ENCODE measurements at places on chromosomes 2 and 18. TPM values are rescaled to one million over a fixed set of nuclear protein-coding genes. Genes with fewer than 3 reads are reported as not detected.

DNA sequence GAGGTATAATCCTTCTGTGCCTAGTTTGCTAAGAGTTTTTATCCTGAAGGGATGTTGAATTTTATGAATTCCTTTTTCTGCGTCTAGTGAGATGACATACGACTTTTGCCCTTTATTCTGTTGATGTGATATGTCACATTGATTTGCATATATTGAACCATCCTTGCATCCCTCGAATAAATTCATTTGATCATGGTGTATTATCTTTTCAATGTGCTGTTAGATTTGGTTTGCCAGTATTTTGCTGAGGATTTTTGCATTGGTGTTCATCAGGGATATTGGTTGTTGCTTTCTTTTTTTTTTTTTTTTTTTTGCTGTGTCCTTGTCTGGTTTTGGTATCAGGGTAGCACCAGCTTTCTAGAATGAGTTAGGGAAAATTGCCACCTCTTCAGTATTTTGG is 9.1 kb downstream of the GCC2 start:
- no peaks in the 10 kb centered on the region for H3K4me1 ChIP-seq
- H3K27me3 ChIP-seq = no peaks in the 10 kb centered on the region
- H3K36me3 ChIP-seq = peaks cover 82% of the 10 kb centered on the region

GRCh38 chr2:215290980-215291599 is 20.8 kb upstream of the ATIC start:
- no peaks in the 10 kb centered on the region for H3K27me3 ChIP-seq
- H3K36me3 ChIP-seq = no peaks in the 10 kb centered on the region
- no peaks in the 10 kb centered on the region for H3K4me1 ChIP-seq
- no peak overlapping the region for H3K27ac ChIP-seq

DNA sequence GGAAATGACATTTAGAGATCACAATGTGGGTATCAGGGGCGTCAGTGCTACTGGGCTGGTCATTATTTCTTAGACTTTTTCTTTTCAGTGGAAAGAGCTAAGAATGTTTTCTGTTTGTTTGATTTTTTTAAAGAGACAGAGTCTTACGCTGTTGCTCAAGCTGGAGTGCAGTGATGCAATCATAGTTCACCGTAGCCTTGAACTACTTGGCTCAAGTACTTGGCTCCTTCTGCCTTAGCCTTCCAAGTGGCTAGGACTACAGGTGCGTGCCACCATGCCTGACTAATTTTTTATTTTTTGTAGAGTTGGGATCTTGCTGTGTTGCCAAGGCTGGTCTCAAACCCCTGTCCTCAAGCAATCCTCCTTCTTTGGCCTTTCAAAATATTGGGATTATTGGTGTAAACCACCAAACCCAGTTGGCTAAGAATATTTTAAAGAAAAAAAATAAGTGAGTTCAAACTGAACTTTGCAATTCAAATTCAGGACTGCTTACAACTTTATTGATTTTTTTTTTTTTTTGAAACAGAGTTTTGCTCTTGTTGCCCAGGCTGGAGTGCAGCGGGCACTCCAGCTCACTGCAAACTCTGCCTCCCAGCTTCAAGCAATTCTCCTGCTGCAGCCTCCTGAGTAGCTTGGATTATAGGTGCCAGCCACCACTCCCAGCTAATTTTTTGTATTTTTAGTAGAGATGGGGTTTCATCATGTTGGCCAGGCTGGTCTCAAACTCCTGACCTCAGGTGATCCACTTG is 154.2 kb downstream of the MIB1 start:
- H3K36me3 ChIP-seq = no peaks in the 10 kb centered on the region
- no peak overlapping the region for H3K4me3 ChIP-seq
- no peak for DNase-seq
- no peaks in the 10 kb centered on the region for H3K4me1 ChIP-seq

PSMA8 gene
- not detected for total RNA-seq

DNA sequence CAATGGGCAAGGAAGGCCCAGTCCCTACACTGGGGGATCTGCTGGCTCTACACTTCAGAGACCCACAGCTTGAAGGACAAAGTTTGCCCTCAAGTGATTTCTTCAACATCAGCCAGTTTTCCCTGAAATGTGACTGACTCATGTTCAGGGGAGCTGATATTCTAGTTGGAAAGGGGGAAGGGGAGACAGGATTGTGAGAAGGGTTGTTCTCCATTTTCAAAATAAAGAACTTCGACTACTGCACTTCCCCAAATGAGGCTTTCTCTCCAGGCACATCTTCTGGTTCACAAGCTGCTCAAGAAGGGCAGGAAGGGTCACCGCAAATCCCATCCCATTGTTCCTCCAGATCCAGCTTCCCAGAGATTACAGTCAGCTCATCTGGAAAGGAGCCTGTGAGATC is 117.6 kb downstream of the BCL2L11 start:
- no peaks in the 10 kb centered on the region for H3K36me3 ChIP-seq
- DNase-seq = no peak
- no peaks in the 10 kb centered on the region for H3K27me3 ChIP-seq
- no peak overlapping the region for H3K27ac ChIP-seq
- H3K4me1 ChIP-seq = no peaks in the 10 kb centered on the region

DNA sequence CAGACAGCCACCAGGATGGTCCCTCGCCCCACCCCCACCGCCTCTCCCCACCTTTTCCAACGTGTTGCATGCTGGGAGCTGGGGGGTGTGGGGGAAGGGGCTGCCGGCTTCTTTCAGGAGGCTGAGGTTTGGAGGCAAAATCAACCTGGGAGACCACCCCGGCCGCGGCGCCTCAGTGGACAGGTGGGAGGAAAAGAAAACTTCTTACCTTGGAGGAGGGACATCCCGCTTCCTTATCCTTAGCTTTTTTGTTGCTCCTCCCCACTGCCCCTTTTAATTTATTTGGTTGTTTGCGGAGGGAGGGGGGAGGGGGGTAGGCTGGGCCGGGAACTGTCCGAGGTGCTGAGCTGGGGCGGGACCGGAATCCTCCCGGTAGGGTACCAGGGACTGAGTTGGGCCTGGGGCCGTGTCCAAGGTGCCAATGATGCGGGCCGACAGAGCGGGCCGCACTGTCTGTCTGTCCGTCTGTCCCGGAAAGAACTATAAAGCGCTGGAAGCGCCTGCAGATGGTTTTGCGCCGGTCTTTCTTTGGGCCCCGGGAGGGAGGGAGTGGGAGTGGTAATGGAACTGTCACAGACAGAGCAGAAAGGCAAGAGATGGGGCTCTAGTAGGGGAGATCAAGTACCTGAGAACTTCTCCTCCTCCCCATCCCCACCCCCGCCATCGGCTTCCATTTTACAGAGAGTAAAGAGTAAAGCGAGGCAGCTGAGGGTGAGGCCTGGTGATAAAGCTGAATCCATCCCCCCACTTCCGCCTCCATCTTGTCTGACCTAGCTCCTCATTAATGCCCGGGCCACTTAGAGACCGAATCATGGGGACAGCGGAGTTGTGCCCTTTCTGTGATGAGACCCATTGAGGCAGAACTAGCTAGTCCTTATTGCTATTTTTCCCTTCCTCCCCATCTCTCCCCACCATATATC is 2.4 kb downstream of the CDK5R2 start:
- no peaks in the 10 kb centered on the region for H3K4me1 ChIP-seq
- DNase-seq = peak; percentile 90
- H3K4me3 ChIP-seq = peak overlapping the region; percentile 83
- no peak overlapping the region for H3K27ac ChIP-seq

DNA sequence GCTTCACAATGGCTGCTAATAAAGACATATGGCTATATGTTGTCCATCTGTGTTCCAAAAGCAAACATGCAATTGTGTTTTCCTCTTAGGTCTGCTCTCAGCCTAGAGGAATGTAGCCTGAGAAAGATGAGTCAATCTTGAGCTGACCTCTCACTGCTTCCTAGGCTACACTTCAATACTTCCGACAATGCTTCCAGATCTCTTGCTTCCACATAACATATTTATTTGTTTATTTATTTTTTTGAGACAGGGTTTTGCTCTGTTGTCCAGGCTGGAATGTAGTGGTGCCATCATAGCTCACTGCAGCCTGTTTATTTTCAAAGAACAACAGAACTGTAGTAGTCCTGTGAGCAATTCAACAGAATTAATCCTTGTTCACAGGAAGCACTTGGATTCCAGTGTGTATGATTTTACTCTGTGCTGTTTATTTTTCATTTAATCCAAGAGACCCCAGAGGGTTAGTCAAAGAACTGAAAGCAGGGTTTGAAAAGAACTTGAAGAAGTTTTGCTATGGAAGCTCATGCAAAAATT is 437.9 kb downstream of the TXNL1 start:
- H3K27ac ChIP-seq = no peak overlapping the region
- H3K27me3 ChIP-seq = no peaks in the 10 kb centered on the region
- no peak for DNase-seq
- H3K4me1 ChIP-seq = no peaks in the 10 kb centered on the region
- no peaks in the 10 kb centered on the region for H3K36me3 ChIP-seq
- H3K4me3 ChIP-seq = no peak overlapping the region

UNC80 gene
- total RNA-seq = 0.80 TPM

SLC11A1 gene
- total RNA-seq = not detected

Measured in endodermal cell (in vitro differentiated cells).